ENCODE measurements at places on chromosomes 16 and 17.

GRCh38 chr17:72982680-72983079, 109.8 kb downstream of the SLC39A11 start:
- no peak for DNase-seq

DNA sequence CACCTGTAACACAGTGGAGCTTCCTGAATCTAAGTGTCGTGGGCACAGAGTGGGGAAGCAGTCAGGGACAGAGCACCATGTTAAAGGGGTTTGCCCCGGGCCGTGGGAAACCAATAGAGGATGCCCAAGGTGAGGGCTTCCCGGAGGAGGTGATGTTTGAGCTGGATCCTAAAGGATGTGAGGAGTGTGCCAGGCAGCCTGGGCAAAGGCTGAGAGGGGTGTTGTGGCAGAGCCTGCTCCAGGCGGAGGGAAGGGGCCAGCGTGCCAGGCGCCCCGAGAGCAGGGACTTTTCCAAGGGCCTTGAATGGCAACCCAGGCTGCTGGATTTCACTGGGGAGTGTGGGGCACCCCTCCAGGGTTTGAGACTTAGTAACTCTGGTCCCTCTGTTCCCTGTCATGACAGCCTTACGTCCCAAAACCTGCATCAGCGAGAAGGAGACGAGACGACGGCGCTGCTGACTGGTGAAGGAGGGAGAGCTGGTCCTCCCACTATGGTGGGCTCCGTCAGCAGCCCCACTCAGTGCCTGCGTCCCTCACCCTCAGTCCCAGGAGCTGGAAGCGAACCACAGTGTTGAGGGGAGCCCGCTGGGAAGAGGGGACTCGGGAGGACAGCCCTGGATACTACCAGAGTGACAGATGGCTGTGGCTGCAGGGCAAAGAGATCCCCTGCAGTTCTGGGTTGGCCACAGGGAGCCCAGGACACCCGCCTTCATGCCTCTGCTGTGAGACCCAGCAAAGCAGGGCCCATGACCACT, 228.4 kb downstream of the KATNIP start:
- DNase-seq, result no peak

- no peak for DNase-seq
These were observed 7.9 kb downstream of the HIRIP3 start for GRCh38 chr16:29987371-29988085.

DNA sequence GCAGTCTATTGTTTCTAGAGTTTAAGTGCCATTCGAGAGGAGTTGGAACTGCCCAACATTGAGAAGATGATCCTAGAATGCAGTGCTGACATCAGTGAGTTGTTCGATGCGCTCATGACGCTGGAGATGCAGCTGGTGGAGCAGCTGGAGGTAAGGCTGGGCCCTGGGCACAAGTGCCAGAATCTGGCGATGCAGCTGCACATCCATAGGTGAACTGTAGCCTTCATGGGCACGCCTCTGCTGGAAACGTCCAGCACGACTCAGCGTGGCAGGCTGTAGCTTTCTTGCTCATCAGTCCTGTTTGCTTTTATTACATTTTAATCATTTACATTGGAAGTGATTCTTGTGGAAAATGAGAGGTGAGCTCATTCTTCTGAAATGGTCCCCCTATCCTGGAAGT, 31.7 kb downstream of the DRC3 start:
- DNase-seq, result no peak

Data from stimulated activated naive CD4-positive, alpha-beta T cell treated with Interleukin-2 at 50 U/mL for 16 hours (primary cell).